Stimulated activated CD8-positive, alpha-beta memory T cell treated with anti-CD3 and anti-CD28 coated beads, Interleukin-4, amount 100 ng/mL, for 24 hours (primary cell): ENCODE measurements at places on chromosomes 7 and 10.

DNA sequence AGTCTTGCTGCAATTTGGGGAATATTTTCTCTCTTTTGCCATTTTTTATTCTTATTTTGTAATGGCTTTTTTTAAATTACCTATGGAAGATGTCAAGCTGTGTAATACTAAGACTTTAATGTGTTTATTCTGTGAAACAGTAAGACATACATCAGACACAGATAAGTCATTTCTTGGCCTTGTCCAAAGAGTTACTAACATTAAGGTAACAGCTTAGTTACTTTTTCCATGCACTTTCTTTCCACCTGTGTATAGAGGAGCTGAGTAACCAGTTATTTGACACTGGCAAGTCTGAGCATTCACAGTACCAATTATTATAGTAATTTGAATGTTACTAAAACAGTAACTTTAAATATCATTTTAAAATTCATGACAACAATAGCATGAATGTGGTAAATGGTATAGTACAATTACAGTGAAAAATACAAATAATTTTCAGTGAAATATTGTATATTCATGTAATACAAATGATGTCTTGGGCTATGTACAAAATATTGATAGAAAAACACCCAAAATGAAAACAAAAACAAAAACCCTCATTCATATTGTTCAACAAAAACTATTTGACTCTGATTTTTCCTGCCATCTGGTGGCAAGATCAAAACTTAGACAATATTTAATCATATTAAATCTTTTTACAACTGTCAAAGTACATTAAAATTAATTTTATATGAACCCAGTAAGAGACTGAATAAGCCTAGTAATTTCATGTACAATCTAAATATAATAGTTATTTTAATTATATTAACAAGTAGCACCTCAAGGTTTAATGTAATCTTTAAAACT lies 259.8 kb upstream of the SEMA3A start:
- no peak for DNase-seq

- no peak for DNase-seq
Measured at GRCh38 chr7:140322759-140323158, 75.6 kb downstream of the SLC37A3 start.

- no peak for DNase-seq
Measured at GRCh38 chr7:28142650-28143049, 37.9 kb downstream of the JAZF1 start.

- no peak for DNase-seq
Measured at GRCh38 chr7:112970771-112971170, 115.9 kb downstream of the GPR85 start.

GRCh38 chr7:2967705-2968104 lies 76.0 kb downstream of the CARD11 start:
- DNase-seq: no peak

DNA sequence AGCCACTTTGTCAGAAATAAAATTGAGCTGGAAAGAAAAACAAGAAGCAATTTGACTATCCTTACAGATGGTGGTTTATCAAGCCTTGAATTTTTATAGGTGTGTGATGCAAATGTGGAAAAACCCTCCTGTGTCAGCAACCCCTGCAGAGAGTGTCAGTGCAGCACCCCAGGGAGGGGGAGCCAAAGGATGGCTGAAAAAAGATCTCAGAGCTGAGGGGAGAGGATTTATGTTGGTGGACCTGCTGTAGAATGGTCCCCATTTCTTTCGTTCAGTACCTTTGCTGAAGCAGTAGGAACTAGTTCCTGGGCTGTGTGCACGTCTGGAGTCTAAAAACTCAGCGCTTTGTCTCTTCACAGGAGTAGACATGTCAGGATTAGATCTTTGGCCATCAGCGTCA lies 239.0 kb downstream of the PHTF2 start:
- no peak for DNase-seq

DNA sequence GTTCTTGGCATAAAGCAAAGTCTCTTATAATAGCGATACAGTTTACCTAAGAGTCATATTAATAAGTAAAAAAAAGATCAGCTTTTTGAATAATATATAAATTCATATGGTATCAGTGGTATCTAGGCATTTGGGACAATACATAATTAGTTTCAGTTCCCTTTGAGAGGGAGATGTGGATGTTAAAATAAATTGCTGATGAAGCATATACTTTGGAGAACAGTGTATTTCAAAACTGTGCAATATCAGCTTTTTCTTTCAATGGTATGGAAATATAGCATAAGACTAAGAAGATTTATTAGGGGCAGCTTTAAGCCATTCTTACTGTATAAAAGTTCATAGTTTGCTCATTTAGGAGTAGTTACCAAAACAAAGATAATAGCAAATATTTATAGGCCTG lies 35.5 kb downstream of the MDFIC start:
- DNase-seq: no peak

GRCh38 chr7:6234384-6234783 lies 38.0 kb downstream of the CYTH3 start:
- DNase-seq: no peak

- no peak for DNase-seq
Measured at GRCh38 chr10:34835908-34836508, 20.9 kb upstream of the PARD3 start.

- no peak for DNase-seq
Measured at GRCh38 chr10:24783504-24783903, 59.8 kb upstream of the ARHGAP21 start.

- DNase-seq: no peak
Measured at GRCh38 chr7:154777489-154777888, 225.4 kb downstream of the PAXIP1 start.

DNA sequence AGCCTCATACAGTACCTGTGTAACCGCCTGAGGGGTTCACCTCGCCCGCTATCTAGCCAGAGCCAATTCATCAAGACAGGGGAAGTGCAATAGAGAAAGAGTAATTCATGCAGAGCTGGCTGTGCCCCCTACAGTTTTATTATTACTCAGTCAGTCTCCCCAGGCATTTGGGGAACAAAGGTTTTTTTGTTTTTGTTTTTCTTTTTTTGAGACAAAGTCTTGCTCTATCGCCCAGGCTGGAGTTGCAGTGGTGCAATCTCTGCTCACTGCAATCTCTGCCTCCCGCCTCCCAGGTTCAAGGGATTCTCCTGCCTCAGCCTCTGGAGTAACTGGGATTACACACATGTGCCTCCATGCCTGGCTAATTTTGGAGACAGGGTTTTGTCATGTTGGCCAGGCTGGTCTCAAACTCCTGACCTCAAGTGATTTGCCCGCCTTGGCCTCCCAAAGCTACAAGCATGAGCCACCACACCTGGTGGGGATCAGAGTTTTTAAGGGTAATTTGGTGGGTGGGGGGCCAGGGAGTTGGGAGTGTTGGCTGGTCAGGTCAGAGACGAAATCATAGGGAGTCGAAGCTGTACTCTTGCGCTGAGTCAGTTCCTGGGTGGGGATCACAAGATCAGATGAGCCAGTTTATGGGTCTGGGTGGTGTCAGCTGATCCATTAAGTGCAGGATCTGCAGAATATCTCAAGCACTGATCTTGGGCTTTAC lies 116.5 kb downstream of the MARCHF5 start:
- no peak for DNase-seq

GRCh38 chr7:14759785-14760184 lies 142.8 kb downstream of the DGKB start:
- DNase-seq: no peak

- no peak for DNase-seq
Measured at GRCh38 chr10:117775526-117775925, 233.0 kb downstream of the EMX2 start.

GRCh38 chr7:2523941-2524807 lies 4.6 kb downstream of the LFNG start:
- DNase-seq: no peak

DNA sequence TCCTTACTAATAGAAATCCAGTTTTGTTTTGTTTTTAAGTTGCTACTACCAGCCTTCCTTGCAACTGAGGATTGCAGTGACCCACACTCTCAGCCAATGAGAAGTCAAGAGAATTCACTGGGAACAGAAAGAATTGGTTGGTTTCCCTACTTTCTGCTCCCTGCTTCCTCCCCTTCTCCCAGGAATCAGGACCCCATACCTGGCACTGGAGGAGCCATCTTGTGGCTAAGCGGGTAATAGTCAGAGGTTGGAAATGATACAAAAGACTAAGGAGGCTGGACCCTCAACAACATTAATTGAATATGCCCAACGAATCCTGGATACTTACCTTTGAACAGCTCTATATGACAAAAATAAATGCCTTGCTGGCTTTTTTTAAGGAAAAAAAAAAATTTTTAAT lies 6.3 kb downstream of the TMEM176A start:
- no peak for DNase-seq

DNA sequence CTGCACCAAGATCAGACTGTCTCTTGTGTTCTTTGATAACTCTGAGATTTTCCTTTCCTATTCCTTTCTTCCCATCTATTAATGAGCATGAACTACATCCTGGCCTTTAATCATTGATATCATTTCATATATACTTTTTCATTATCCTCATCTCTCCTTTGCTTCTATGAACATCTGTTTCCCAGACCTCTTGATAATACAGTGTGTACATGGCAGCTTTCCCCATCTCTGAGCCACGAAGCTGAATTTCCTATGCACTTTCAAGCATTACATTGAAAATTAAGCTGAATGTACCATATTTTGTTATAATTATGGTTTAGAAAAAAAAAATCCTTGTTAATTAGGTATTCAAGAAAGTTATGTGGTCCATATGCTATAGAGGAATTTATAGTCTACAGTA lies 60.9 kb upstream of the CREB5 start:
- DNase-seq: no peak

DNA sequence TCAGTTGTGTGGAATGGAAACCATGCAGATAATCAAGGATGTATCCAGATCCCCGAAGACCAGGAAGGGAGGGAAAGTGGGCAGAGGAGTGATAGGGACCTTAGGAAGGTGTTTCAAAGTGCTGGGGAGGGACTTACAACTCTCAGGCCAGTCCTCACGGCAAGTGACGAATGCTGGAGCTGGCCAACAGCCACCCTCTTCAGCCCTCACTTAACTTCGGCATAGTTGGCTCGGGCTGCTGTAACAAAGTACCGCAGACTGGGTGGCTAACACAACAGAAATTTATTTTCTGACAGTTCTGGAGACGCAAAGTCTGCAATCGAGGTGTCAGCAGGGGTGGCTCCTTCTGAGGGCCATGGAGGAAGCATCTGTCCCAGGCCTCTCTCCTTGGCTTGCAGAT lies 265.9 kb upstream of the YAE1 start:
- no peak for DNase-seq

GRCh38 chr10:4684434-4684833 lies 141.6 kb upstream of the AKR1E2 start:
- DNase-seq: no peak
